Lung microvascular endothelial cell (primary cell): ENCODE measurements at places on chromosomes 6 and 20. TPM values are rescaled to one million over a fixed set of nuclear protein-coding genes. Genes with fewer than 3 reads are reported as not detected.

BYSL gene
- 12.6 and 15.1 TPM in 2 replicates for total RNA-seq

HLA-DPA1 gene
- 3.0 and 10.5 TPM in 2 replicates for total RNA-seq

TMEM170B gene
- total RNA-seq, result 1.1 and 2.0 TPM in 2 replicates

NDUFAF4 gene
- 3.7 and 5.6 TPM in 2 replicates for total RNA-seq

TNF gene
- not detected in 2 replicates for total RNA-seq

GSTA2 gene
- total RNA-seq, result not detected in 2 replicates

CYP21A2 gene
- not detected in 2 replicates for total RNA-seq

- no peak for DNase-seq
Measured at GRCh38 chr6:137316626-137317025, 97.4 kb upstream of the IFNGR1 start.

DNA sequence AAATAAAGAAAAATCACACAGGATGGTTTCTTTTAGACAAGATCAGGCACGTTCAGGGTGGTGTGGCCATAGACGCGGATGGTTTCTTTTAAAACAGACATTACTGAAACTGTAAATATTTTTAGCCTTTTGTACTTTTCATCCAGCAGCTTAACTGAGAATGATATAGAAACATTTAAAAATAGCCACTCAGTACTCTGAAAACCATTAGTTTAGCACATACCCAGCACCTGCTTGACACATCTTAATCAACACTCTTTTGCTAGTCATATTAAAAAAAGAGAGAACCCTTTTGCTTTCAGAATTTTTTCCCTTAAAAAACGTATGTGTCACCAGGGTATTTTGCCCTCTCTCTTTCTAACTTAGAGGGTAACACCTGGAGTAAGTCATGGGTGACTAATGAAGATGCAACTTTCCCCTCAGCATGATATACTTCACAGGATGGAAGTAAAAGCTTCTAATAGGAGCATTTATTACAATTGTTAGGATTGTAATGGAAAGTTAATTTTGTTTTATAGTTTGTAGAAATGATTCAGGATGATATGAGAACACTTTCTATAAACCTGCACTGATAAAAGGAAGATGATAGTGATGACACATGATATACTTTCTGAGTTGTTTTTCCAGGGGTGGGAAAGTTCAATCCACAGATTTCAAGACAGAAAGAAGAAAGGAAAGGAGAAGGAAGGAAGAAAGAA, 45.2 kb downstream of the BACH2 start:
- DNase-seq, result no peak

GRCh38 chr6:54002116-54002515, 109.1 kb upstream of the MLIP start:
- no peak for DNase-seq

- peak; percentile 2 for DNase-seq
Measured at GRCh38 chr6:26252077-26252472, 112.9 kb upstream of the BTN3A2 start.

DNA sequence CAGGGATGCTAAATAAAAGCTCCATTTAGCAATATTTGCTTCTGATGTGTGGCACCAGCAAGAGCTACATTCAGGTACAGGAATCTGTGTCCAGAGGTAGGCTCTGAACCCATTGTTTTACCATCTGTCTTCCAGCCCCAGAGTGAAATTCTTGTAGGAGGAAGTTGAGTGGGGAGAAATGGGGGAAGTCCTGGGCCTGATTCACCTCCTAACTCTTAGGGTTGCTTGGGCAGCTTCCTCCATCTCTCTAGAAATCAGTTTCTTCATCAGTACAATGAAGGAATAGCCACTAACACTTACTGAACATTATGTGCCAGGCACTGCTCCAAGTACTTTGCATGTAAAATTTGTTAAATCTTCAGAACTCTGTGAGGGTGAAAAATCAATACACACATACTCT, 35.1 kb upstream of the TSPYL1 start:
- DNase-seq, result no peak

- no peak for DNase-seq
Measured at GRCh38 chr6:87922947-87923330, 124.7 kb upstream of the SPACA1 start.

DNA sequence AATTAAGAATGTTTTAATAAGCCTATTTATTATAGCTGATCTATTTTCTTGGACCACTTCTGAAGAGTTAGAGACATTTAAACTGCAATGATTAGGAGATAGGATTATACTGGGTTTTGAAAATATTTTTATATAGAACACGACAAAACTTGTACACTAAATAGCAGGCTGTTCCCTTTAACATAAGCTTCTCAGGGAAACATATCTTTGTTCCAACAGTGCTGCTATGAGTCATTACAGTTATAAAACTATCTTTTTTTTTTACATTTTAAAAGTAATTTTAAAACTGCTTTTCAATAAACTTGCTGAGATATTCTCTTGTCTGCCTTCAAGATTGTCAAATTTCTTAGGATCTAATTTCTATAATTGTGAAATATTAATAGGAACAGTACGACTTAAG, 389.1 kb downstream of the ARHGAP18 start:
- no peak for DNase-seq

DNA sequence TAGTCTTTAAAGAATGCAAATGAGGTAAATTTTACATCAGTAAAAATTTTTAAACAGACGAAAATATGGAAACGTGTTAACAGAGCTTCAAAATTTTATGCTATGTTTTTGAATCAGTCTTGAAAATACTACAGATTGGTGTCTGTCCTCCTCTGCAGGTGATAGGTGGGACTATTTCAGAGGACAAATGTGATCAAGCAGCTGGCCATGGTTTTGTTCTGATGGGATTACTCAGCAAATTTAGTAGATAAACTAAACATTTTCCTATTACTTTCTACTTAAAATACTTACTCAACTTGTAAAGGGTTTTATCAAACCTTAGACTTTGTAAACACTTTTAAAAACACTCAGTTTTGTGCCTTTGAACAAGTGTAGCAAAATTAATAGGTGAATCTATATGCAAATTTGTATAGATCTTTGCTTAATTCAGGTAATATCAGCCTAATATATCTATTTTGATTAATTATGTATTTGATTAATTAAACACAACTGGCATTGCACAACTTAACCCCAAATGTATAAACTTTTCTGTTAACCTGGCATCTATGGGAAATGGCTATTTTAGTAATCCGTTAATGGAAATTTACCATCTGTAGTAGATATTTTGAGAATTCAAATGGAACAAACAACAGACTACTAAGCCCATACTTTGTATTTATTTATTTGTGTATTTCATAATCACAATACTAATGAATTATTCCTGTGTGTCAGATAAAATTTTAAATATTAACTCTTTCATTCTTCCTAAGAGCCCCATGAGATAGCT, 22.5 kb downstream of the ADGRB3 start:
- DNase-seq, result no peak

DNA sequence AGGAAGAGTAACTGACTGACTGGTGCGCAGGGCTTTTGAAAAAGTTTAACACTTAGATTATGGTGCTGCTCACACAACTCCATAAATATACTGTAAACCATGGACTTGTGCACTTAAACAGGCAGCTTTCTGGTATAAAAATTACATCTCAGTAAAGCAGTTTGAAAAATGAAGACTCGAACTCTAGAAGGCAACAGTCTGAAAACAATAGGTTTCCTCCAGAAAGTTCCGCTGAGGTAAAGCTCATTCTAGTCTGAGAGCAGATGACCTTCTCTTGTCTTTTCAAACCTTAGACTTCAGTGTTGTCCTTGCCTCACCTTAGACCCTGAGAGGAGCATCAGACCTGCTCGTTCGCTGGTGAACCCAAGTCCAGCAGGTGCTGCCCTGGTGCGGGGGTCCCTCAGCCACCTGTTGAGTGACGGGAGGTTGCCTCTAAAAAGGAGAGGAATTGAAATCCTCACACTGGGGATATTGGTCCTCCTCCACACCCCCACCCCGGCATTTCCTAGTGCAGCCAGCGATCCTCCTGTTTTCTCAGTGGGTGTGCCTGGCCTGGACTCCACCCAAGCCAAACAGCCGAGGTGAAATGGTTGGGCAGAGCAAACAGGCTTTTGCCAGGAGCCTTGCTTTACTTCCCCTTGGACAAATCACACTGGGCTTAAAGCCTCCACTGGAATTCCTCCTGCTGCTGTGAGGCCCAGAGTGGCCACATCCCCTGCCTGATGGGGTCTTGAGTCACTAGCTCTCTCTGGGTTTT, 14.7 kb upstream of the PYGB start:
- DNase-seq, result peak; percentile 45

DNA sequence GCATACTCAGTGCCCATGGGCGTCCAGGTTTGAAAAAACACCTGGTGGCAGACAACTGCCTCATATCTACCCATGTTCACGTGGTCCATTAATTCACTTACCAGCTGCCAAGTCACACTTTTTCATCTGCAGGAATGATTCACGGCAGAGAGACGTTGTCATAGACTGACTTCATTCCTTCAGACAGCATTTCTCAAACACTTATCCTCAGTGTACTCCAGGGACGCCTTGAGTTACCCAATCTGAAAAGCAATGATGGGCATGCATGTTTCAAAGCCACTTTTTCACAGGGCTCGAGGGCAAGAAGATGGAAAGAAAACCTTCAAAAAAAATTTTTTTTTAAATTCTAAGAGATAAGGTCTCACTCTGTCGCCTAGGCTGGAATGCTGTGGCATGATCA, 6.0 kb downstream of the MMP24OS start:
- no peak for DNase-seq
